ENCODE measurements at places on chromosomes 7 and 10.
A peak's percentile ranks its signal among the peaks of the same experiment; 100 is the strongest.

GRCh38 chr7:130490888-130491804, 739 bp upstream of the MEST start:
- peak; percentile 63 for DNase-seq

GRCh38 chr7:42024537-42024936, 212.5 kb downstream of the GLI3 start:
- DNase-seq: no peak

DNA sequence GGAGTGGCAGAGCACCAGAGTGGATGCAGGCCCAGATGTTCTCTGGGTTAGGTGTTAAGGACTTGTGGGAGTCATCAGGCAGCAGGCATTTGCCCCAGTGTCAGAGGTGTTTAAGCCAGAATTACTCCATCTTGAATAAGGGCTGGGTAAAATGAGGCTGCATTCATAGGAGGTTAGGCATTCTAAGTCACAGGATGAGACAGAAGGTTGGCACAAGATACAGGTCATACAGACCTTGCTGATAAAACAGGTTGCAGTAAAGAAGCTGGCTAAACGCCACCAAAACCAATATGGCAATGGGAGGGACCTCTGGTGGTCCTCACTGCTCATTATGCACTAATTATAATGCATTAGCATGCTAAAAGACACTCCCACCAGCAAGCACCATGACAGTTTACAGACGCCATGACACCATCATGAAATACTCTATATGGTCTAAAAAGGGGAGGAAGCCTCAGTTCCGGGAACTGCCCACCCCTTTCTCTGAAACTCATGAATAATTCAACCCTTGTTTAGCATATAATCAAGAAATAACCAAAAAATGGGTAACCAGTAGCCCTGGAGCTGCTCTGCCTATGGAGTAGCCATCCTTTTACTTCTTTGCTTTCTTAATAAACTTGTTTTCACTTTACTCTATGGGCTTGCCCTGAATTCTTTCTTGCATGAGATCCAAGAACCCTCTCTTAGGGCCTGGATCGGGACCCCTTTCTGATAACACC, 882 bp upstream of the LRRC61 start:
- no peak for DNase-seq

- DNase-seq: no peak
These were observed 18.5 kb upstream of the ANTXRL start for GRCh38 chr10:46268076-46268881.

DNA sequence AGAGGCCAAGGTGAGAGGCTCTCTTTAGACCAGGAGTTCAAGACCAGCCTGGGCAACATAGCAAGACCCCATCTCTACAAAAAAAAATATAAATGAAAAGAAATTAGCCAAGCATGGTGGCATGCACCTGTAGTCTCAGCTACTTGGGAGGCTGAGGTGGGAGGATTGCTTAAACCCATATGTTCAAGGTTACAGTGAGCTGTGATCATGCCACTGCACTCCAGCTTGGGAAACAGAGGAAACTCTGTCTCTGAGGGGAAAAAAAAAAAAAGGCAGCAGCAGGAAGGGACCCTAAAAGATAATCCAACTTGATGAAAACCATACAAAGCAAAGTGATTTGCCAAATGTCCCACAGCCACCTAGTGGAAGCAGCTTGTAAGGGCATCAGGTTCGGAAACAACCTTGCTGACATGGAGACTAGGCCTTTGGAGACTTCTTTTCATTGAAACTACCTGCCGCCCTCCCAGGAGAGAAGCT, 15.6 kb upstream of the PBLD start:
- DNase-seq: peak; percentile 74

DNA sequence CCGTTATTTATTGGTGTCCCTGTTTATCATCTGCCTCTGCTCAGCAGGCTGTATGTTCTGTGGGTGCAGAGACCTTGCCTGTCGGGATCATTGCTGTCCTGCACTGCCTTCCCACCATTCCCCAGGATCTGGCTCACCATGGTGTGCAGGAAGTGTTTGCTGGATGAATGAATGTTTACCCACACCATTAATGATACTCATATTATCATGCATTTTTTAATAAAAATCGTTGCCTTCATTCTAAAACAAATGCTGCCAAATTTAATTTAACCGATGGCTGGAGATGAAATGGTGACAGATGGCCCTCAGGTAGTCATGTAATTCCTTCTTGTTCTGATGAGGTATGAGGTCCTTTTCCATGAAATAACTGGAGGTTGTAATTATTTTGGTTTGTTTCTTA, 22.5 kb downstream of the PLPP4 start:
- DNase-seq: no peak

Data from iris pigment epithelial cell (primary cell).